ENCODE measurements at places on chromosomes 6 and 20. TPM values are rescaled to one million over a fixed set of nuclear protein-coding genes. Genes with fewer than 3 reads are reported as not detected.

Gene GPR63
- 0.44 TPM for total RNA-seq

Gene CDK19
- total RNA-seq = 13.7 TPM

Gene SGK1
- 53.9 TPM for total RNA-seq

Gene PRDM13
- total RNA-seq = not detected

Gene KIF25
- total RNA-seq = not detected

DNA sequence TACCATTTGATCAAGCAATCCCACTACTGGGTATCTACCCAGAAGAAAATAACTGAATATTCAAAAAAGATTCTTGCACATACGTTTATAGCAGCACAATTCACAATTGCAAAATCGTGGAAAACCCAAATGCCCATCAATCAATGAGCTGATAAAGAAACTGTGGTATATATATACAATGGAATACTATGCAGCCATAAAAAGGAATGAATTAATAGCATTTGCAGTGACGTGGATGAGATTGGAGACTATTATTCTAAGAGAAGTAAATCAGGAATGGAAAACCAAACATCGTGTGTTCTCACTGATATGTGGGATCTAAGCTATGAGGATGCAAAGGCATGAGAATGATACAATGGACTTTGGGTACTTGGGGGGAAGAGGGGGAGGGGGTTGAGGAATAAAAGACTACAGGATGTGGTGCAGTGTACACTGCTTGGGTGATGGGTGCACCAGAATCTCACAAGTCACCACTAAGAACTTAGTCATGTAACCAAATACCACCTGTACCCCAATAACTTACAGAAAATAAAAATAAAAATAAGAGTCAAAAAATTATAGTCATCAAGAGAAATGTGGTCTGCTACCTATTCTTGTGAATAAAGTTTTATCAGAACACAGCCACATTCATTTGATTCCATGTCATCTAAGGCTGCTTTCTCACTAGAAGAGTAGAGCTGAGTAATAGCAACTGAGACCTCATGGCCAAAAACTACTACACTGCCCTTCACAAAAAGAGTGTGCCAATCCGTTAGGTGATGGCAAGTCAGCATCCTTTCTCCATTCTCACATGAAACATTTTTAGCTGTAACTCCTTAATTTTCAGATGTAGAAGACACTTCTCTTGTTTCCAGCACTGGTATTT is 8.7 kb upstream of the HUS1B start:
- DNase-seq = no peak

DNA sequence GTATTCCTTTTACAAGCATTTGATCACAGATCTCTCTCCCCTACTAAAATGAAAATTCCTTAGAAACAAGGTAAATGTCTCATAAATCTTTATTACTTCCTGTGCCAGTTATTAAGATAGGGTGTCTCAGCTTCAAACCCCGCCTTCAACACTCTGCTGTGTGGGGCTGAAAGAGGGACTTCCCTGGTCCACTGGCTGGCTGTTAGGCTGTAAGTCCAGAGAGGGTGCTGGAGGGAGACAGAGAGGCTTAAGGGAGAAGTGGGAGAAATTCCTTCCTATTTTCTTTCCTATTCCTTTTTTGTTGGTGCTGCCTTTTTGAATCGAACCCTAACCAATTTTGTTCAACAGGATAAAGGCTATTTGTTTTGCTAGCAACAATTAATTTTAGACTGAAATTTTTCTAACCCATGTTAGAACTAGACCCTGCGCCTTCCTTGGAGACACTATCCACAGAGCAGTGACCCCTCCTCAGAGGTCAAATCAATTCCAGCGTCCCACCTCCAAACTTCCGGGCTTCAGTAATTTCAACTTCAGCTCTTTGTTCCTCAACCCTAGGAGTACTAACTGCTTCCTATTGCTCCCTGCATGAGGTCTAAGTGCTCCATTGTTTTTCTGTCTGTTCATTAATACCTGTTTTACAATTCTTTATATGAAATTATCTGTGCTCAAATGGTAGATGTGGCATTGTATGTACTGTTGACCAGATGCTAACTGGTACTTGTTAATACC is 207.5 kb upstream of the OPRM1 start:
- no peak for DNase-seq

- no peak for DNase-seq
These were observed 105.9 kb upstream of the PRSS16 start for GRCh38 chr6:27141529-27142015.

DNA sequence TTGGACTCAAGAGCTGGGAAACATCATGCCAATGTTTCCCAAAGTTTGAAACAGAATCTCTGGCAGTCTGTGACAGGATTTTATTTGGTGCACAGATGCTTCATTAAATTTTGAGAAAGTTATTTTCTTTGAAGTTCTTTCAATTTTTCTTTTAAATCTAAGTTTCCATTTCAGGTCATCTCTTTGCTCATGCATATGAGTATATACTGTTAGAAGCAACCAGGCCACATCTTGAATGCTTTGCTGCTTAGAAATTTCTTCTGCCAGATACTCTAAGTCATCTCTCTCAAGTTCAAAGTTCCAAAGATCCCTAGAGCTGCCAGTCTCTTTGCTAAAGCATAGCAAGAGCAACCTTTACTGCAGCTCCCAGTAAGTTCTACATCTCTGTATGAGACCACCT is 59.1 kb upstream of the CCDC28A start:
- DNase-seq = no peak

GRCh38 chr6:72217626-72218025 is 331.3 kb downstream of the RIMS1 start:
- no peak for DNase-seq

GRCh38 chr6:100453701-100454521 is 10.8 kb downstream of the SIM1 start:
- no peak for DNase-seq

DNA sequence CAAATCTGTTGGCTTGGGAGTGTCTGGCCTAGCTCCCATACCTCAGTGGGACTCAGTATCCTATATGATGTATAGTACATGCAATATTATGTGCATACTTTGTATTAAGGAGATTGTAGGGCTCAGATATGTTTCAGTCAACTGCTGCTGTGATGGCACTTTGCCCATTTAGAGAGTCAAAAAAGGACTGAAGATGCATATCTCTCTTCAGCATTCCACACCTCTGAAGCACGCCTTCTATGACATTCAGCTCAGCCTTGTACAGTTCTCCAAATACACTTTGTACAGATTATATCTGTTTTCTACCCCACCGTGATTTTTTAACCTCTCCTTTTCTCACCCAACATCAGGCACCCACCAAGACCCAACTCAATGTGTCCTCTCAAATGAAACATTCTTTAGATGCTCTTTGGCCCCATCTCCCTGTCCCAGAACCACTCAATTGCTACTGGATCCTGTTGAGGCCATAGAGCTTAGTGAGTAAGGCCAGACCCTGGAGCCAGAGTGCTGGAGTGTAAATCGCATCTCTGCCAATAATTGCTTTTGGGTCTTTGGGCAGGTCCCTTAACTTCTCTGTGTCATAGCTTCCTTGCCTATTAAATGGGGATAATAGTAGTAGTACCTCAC is 15.6 kb downstream of the ENPP1 start:
- no peak for DNase-seq

DNA sequence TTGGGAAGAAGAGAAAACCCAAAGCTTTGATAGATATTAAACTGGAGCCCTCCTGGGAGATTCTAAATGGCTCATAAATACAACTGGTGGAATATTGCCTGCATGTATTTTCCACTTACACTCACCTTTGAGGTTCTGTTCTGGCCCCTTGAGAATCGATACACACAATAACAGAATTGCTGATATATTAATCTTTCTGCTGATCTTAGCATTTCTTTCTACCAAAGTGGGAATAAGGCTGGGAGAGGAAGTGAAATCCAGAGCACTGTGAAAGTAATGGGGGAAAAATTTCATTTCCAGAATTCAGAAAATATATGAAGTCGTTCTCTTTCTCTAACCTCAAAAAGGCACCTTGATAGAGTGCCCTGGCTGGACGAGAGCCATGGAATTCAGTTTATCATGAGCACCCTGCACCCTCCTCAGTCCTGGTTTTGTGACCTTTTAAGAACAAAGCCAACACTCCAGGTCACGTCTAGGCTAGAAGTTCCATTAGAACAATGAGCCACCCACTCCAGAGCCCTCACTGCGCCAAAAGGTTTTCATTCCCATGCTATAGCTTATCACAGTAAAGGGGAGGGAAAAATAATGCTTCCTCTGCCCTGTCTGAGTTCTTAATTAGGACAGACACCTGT is 244.5 kb downstream of the CD83 start:
- no peak for DNase-seq

- DNase-seq = no peak
These were observed 67.8 kb downstream of the KLHL32 start for GRCh38 chr6:96992343-96992730.

DNA sequence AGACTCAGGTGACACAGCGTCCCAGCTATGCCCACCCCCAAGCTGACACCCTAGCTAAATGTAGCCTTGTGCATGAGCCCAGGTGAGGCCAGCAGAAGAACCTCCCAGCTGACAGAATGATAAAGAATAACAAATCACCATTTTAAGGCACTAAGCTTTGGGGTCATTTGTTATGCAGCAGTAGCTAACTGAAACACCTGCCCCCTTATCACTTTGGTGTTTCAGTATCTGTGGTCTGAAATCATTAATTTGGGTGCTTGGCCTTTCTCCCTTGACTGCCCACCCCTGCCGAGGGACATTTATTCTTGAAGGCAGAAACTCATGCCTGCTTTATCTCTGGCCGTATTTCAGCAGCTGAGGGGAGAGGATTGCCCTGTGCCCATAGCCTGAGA is 30.0 kb downstream of the DACT2 start:
- no peak for DNase-seq

DNA sequence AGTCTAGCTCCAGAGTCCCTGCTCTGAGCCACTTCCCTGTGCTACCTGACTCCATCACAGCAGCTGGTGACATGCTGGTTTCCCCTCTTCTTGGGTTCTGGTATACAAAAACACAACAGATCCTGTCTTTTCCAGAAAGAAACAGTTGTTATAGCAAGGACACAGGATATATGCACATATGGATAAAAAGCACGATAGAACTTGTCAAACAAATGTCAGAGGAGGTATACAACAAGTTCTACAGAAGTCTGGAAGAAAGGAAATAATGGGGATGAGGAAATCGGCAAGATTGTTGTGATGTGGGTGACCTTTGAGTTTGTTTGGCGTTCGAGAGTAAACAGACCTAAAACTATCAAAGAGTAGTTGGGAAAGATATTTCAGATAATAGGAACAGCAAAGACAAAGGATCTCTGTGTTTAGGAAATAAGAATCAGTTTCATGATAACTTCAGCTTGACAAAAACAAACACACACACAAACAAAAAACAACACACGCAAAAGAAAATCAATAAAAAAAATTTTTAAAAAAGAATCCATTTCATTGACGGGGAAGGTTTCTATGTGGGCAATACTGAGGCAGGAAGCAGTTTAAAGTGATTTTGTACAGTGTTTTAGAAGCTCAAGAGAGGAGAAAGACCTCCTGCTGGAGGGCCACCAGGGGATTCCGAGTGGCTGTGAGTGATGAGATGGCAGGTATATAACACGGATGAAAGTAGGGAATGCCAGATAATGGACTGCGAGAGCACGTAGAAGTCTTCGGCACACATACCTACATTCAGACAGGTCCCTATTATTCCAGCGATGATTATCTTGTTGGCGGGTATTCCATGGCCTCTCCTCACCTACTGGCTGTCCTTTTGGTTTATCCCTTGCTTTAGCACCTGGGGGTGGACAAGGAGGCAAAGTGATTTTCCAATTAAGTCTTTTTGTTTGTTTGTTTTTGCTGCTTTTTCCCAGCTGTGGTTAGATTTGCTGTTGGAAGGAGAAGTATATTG is 174.9 kb downstream of the HS3ST5 start:
- no peak for DNase-seq

- no peak for DNase-seq
These were observed 62.0 kb downstream of the TRERF1 start for GRCh38 chr6:42389736-42390135.

- DNase-seq = peak; percentile 55
These were observed 115.2 kb upstream of the RNF24 start for GRCh38 chr20:4130404-4131189.

- no peak for DNase-seq
These were observed 884 bp upstream of the CUTA start for GRCh38 chr6:33418690-33419291.

GRCh38 chr20:42972591-42972990 is 217.1 kb downstream of the PTPRT start:
- DNase-seq = no peak

DNA sequence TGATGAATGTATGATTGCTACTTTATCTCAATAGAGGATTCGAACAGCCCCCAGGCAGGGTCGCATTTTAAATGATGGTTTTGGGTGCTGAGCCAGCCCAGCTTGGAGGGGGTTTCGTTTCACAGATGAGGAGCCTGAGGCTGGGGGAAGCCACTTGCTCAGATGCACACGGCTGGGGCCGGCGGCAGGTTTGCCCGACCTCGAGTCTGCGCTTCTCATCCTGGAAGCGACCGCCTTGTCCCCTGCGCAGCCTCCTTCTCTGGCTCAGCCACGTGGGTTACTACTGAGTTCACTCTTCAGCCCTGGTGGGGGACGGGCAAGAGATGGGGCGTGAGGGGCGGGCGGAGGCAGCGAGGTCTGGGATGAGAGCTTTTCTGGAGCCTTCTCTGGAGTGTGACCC is 25.3 kb downstream of the NTSR1 start:
- no peak for DNase-seq

DNA sequence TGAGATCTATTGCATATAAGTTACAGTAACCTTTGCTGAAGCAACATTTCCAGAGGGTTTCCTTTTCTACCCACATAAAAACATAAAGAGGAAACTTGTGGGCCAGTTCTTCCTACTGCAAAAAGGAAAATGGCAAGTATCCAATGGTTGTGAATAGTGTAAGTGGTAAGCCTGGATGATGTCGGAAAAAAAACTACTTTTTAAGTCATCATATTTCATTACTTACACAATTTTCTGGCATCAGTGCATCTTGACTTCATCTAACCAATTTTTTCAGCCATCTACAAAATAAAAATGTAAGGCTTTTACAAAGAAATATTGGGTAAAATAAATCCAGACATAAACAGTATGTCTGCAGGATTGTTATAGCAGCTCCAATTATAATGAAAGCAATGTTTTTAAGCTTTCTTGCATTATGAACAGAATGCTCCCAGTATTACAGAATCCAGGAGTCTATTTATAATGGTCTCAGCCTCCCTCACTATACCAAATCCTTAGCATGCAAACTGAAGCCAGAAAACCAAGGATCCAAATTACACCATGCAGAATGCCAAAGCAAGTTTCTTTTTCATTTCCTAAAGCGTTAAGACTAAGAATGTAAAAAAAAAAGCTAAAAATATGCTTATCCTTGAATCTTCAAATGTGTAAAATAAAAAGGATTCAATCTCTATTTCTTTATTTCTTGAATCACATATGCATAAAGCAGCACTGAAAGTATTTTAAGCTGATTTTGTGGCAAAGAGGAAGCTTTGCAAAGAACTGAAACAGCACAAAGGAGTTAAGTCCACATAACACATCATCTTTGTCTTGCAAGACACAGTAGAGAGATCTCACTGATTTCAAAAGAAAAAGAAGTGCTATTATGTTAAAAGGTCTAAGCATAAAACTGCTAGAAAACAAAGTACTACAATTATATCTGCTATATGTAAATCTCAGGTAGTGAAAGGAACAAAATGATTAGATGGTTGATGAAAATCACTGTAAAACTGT is 126.8 kb upstream of the HMGCLL1 start:
- no peak for DNase-seq

All from SJSA1 (cell line).